ENCODE measurements at places on chromosomes 7 and 10. TPM values are rescaled to one million over a fixed set of nuclear protein-coding genes. Genes with fewer than 3 reads are reported as not detected.

The TMEM106B gene
- total RNA-seq: 80.1 TPM

The LBX1 gene
- not detected for total RNA-seq

The COBL gene
- total RNA-seq: not detected

The STEAP1 gene
- total RNA-seq: 73.1 TPM

The PGAM2 gene
- total RNA-seq: 1.2 TPM

The COL13A1 gene
- total RNA-seq: 14.8 TPM

The IFIT1B gene
- total RNA-seq: 0.06 TPM

The NPC1L1 gene
- not detected for total RNA-seq

The GIMAP5 gene
- 0.12 TPM for total RNA-seq

The TMEM270 gene
- not detected for total RNA-seq

The SFTPA1 gene
- total RNA-seq: not detected

The FOXI2 gene
- not detected for total RNA-seq

The UMAD1 gene
- total RNA-seq: 14.0 TPM

The RAB19 gene
- not detected for total RNA-seq

The AKR1C8 gene
- total RNA-seq: not detected

The HMX2 gene
- not detected for total RNA-seq

Measured in aortic smooth muscle cell (primary cell).